Muscle of back (tissue), 13 donors: ENCODE measurements at places on chromosomes 7 and 10. TPM values are rescaled to one million over a fixed set of nuclear protein-coding genes. Genes with fewer than 3 reads are reported as not detected.

DNA sequence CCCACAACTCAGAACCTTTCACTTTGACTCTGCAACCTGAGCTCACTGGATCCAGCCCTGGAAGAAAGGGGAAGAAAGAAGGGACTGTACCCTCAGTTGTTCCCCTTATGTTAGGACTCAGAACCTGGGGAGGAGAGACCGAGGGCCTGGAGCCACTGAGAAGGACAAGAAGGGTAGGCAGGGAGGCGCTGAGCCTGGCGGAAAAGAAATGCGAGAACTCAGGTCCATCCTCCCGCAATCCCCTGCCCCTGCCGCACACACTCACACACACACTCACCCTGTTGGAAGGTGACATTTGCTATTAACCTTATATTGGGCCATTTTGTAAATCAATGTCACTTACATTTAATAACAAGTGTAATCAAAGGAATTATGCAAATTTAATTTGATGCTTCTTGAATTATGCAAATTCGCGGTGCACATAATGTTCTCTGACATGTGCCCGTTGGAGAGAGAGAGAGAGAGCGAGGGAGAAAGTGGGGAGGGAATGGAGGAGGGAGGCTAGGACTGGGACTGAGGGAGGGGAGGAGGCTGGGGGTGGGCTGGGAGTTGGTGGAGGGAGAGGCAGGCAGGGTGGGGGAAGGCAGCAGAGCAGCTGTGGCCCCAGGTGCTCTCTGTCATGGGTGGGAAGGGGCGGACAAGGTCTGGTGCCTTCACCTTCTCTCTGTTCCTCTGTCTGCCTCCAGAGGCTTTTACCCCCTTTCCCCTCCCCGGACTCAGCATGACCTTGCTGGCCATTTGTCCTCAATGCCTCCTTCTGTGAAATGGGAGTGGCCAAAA is 99.6 kb upstream of the PAX2 start:
- DNase-seq, result no peak

DNA sequence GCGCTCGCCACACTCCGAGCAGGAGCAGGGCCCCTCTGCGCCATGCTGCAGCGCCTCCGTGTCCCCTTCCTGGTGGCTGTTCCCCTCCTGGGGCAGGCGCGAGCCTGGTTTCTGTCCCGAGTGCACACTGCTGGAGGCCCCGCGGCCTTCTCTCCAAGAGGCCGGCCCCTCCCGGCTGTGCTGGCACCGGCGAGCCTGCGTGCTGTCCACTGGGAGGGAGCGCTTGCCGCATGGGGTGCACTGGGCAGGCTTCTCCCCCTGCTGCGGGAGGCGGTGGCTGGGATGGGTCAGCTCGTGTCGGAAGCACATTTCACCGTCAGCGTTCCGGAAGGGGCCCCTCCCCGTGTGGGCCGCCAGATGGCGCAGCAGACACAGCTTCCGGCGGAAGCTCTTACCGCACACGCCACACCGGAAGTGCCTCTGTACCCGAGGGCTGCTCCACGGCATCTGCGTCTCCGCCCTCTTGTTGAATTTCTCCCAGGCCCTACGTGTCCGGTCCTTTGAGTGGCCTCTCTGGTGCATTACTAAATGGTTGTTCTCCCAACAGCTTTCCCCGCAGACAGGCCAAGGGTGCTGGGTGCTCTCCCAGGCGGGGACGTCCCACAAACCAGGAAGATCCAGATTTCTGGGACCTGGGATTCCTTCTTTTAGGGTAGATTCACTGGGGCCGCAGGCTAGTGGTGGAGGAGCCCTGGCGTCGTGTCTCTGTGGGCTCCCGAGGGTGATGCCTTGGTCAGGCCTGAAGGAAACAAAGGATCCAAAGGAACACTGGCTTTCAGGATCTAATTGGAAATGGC is 18.7 kb downstream of the ZNF786 start:
- no peak for DNase-seq

- DNase-seq, result peak; percentile 63
These were observed 539 bp upstream of the MKLN1 start for GRCh38 chr7:131327049-131327625.

DNA sequence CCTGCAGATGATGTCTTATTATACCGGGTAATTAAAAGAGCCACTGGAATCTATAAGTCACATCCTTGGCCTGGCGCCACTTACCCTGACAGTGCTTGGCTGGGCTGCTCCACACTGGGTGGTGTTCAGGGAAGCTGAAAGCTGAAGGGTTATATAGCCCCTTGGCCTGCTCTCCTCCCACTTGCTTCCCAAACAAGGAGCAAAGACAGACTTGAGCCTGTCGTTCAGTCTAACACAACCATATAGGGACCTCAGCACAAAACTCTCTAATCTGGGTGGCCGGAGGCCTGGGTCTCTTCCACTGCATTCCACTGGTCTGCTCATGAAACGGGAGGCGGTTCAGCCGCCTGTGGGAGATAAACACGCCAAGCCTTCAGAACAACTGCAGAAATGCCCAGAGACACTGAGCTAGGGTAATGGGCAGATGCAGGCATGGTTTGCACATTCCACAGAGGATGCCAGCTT is at the start of gene ACTA2:
TSS of gene ACTA2 (minus strand) at position 127 of the 465 bp plus-strand sequence. CDS start 3,843 bp downstream, outside the sequence.
- DNase-seq, result peak; percentile 86

DNA sequence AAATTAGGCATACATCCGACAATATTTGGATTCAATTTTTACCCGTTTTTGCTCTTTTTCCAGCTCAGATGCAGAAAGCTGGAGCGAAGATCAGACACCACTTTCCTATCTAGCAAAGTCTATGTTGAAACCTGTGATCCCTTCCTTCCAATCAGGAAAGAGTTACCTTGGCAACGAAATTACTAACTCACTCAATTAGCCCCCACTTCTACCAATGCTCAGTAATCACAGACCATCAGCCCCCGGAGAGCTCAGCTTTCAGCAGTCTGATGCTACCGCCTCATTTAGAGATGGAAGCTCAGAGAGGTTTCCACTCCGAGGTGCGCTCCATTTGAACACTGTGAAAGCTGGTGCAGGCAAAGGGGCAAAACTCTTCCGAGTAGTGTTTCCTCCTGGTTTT is 6.7 kb downstream of the FRAT1 start:
- no peak for DNase-seq

DNA sequence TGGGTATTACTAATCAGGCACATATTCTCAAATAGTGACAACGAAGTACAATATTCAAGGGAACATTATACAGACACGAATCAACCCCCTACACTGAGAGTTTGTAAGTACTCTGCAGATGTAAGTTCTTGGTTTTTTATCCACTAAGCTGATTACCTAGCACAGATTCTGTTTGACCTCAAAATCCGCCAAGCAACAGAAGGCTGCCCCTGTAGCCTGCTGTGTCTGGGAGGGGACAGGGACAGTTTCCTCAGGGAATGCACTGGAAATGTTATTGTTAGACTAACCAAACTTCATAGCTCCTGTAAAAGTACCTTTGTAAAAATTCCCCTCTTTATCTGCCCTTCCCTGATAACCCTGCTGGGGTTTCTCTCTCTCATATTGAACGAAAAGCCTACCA is 45.2 kb upstream of the ZRANB1 start:
- DNase-seq, result no peak

DNA sequence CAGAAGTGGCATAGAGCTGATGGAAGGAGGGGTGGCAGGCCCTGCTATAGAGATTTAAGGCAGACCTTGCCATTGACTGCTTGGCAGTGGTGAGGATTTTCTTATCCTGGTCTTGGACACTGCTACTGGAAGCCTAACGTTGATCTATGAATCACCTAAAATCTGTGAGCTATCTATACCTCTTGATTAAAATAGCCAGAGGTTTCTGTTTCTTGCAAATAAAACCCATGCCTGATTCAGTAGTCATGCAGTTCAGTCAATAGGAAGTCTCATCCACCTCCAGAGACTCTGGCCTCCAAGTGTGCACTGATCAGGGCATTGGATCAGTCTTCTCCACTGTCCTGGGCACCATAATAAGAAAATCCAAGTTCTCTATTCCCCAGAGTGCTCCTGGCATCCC is 286.5 kb downstream of the PTEN start:
- DNase-seq, result no peak

DNA sequence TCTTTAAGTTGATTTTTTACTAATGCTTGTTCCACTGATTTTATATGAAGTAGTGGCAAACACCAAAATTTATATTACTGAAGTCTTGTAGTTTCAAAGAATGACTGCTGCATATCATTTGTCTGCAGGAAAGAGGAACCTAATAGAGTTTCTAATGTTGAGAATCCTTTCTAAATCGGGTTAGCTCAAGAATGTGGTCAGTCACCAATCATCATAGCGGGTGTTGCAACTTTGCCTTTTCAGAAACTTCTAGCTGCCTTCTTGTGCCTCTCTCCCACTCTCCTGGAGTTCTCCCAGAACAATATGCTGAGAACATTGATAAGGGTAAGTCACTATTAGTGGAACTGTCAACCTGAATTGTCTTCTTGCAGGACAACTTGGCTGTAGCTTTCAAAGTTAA is 524.8 kb upstream of the SORCS1 start:
- DNase-seq, result no peak

Gene PLAU
- 22.4 TPM for polyA plus RNA-seq

- peak; percentile 88 for DNase-seq
These were observed 121.2 kb downstream of the WDFY4 start for GRCh38 chr10:48805848-48806247.

Gene GRID1
- polyA plus RNA-seq, result 7.8 TPM

GRCh38 chr10:49597426-49598163 is 12.5 kb upstream of the SLC18A3 start:
- DNase-seq, result no peak

Gene SPDYE9
- polyA plus RNA-seq, result 0.55 TPM

- no peak for DNase-seq
These were observed 17.3 kb downstream of the CYP2W1 start for GRCh38 chr7:999941-1000935.

Gene GBX1
- polyA plus RNA-seq, result 2.7 TPM

DNA sequence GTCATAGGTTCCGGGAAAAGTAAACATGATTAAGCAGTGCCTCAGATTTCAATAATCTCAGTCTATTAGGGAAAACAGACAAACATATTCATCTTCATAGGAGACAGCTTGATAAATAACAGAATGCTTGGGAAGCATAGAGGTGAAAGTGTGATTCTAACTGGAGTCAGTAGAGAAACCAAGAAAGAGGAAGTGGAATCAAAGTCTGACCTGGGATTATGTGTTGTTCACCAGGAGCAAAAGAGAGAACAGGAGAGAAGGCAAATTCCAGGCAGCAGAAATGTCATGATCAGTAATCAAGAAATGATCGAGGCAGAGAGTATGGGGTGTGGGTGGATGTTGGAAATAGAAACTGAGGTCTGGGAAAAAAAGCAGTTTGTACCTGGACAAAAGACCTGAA is 43.7 kb downstream of the DGKB start:
- DNase-seq, result no peak

GRCh38 chr7:21338728-21339164 is 89.1 kb upstream of the SP4 start:
- no peak for DNase-seq

- DNase-seq, result no peak
These were observed 1694.7 kb upstream of the LRRTM3 start for GRCh38 chr10:65231148-65231547.

GRCh38 chr10:17685233-17685840 is 41.4 kb downstream of the STAM start:
- no peak for DNase-seq

Gene OR9A2
- not detected for polyA plus RNA-seq

Gene FAM25G
- not detected for polyA plus RNA-seq

- DNase-seq, result no peak
These were observed 82.8 kb upstream of the NPY start for GRCh38 chr7:24201226-24201625.

Gene ASNS
- polyA plus RNA-seq, result 11.9 TPM

Gene MSS51
- polyA plus RNA-seq, result 71.0 TPM

GRCh38 chr7:1925349-1925748 is 255.3 kb downstream of the ELFN1 start:
- no peak for DNase-seq

Gene GIMAP7
- 8.9 TPM for polyA plus RNA-seq

DNA sequence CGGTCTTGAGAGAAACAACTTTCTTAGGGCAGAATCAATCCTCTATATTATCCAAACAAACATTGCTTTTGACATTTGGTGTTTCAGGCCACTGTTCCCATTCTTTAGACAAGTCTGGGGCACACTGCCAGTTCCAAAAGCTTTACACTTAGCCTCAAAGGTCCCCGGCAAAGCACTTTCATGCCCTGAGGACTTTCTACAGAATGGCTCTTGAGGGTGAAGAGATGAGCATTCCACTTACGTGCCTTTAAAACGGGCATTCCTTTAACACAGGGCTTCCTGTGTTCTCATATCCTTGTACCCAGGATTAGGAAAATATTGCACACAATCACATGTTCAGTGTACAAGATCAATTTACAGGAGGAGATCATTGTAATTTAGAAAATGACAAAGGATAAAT is 13.1 kb upstream of the TMEM213 start:
- no peak for DNase-seq

Gene WAPL
- polyA plus RNA-seq, result 28.7 TPM

Gene PDIA4
- 79.1 TPM for polyA plus RNA-seq

Gene SLC35G1
- 4.3 TPM for polyA plus RNA-seq

- DNase-seq, result no peak
These were observed 37.1 kb downstream of the ATXN7L1 start for GRCh38 chr7:105839266-105839665.

Gene OR6V1
- not detected for polyA plus RNA-seq

DNA sequence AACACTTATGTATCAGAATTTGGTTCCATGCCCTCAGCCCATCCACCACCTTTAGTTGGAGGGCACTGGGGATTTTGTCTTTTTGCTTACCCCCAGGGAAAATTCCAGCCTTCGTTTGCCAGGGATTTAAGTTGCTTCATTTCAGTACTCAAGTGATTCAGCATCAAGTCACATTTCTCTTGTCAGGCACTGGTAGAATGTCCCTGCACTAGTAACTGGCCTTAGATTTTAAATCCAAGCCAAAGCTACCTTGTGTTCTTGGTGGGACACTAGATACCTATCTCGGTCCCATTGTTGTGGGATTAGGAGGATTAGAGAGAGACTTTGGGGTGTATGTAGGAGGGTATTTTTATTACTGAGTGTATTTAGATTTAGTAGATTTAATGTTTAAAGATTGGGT is 613.1 kb downstream of the SUGCT start:
- DNase-seq, result no peak

Gene NME8
- polyA plus RNA-seq, result 0.41 TPM

- no peak for DNase-seq
These were observed 10.4 kb upstream of the PCGF5 start for GRCh38 chr10:91210014-91210413.

Gene ZNF425
- 4.0 TPM for polyA plus RNA-seq

GRCh38 chr10:122557516-122557915 is 3.0 kb upstream of the DMBT1 start:
- DNase-seq, result no peak

- DNase-seq, result no peak
These were observed 252.6 kb upstream of the ANKRD30A start for GRCh38 chr10:36872702-36873393.

GRCh38 chr10:48277093-48277492 is 2.6 kb upstream of the FRMPD2 start:
- no peak for DNase-seq

DNA sequence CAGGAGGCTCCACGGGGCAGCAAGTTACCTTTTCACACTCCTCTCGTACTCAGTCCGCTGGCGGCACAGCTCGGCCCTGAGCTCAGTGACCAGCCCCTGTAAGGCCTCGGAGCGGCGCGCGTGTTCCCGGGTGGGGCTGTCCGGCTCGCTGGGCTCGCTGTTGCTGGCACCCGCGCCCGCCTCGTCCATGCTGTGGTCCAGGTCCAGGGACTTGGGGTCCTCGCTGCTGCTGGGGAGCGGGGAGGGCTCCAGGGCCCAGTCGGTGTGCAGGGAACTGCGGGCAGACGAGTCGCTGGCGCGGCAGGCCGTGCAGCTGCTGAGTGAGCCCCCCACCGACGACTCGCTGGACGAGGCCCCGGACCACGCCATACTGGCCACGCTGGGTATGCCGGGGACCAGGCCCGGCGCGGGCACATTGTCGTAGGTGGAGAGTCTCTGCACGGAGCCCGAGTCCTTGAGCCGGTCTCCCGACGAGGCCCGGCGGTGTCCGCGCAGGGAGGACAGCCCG is 143.8 kb downstream of the MAPK8 start:
- no peak for DNase-seq

Gene VSTM4
- 40.1 TPM for polyA plus RNA-seq

Gene PLEKHS1
- polyA plus RNA-seq, result 0.10 TPM

Gene ACHE
- 96.0 TPM for polyA plus RNA-seq
